ENCODE measurements at places on chromosomes 11 and 22.
A peak's percentile ranks its signal among the peaks of the same experiment; 100 is the strongest.

DNA sequence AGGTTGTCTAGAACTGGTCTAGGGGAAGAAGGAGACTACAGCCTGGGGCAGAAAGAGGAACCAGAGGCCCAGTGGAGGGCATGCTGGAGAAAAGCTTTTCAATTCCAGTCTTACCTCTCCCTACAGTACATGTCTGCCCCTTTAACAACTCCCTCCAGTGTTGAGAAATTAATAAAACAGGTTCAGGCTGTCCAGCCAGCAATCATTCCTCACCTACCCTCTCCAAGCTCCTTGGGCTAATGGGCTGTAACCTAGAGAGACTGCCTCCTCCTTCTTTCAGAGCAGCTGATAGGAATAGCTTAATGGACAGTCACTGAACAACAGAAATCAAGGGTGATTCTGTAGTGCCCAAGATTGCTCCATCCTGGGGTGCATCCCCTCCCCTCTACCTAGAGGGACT is 8.8 kb downstream of the SLC35F2 start:
- no peak for DNase-seq

GRCh38 chr11:58047818-58048217 is 17.1 kb downstream of the OR6Q1 start:
- no peak for DNase-seq

DNA sequence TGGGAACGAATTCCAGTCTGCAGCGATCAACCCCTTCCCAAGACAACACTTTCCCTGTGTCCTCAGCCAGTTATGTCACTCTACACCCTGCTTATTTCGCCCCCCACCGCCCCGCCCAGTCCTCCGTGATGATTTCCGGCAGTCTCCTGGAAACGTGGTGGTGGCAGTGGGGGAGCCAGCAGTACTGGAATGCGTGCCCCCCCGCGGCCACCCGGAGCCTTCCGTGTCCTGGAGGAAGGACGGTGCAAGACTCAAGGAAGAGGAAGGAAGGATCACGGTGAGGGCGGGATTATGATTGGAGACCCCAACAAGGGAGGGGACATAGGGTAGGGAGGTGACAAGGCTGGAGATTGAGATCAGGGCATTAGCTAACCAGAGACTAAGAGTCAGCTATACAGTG is 4.1 kb downstream of the ROBO3 start:
- no peak for DNase-seq

DNA sequence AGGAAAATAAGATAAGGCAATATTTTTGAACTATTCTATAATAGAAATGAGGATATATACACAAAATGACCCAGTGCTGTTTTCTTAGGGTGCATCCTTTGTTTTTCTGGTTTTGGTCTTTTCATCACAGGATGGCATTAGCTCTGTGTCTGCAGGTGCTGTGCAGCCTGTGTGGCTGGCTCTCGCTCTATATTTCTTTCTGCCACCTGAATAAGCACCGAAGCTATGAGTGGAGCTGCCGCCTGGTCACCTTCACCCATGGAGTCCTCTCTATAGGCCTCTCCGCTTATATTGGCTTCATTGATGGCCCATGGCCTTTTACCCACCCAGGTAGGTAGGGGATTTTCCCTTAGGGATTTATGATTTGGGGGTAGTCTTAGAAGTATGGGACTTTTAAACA is 2.2 kb downstream of the TLCD5 start:
- DNase-seq = no peak

GRCh38 chr22:23094260-23094659 is 23.9 kb downstream of the GNAZ start:
- no peak for DNase-seq

GRCh38 chr11:8099291-8099899 is 18.4 kb downstream of the TUB start:
- DNase-seq = peak; percentile 61

DNA sequence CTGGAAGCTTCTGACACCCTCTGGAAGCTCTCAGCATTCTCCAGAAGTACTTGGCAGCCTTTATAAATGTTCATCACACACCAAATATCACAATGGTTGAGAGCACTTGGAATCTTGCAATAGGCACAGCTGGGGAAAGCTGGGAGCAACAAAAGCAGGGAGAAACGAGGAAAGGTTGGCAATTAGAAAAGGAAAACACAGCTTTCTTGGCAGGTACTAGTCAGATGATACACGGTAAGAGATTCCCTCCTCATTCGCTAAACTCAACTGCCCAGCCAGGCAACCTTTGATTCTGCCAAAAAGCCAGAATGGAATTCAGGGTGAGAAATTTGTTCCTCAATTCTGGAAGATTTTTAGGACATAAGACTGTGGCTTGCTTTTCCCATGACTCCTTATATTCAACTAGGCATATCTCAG is 576.9 kb upstream of the ANO5 start:
- no peak for DNase-seq

- DNase-seq = no peak
Observed at GRCh38 chr22:23255506-23256170, 75.3 kb downstream of the BCR start.

GRCh38 chr11:26028393-26028911 is 303.5 kb upstream of the ANO3 start:
- no peak for DNase-seq

DNA sequence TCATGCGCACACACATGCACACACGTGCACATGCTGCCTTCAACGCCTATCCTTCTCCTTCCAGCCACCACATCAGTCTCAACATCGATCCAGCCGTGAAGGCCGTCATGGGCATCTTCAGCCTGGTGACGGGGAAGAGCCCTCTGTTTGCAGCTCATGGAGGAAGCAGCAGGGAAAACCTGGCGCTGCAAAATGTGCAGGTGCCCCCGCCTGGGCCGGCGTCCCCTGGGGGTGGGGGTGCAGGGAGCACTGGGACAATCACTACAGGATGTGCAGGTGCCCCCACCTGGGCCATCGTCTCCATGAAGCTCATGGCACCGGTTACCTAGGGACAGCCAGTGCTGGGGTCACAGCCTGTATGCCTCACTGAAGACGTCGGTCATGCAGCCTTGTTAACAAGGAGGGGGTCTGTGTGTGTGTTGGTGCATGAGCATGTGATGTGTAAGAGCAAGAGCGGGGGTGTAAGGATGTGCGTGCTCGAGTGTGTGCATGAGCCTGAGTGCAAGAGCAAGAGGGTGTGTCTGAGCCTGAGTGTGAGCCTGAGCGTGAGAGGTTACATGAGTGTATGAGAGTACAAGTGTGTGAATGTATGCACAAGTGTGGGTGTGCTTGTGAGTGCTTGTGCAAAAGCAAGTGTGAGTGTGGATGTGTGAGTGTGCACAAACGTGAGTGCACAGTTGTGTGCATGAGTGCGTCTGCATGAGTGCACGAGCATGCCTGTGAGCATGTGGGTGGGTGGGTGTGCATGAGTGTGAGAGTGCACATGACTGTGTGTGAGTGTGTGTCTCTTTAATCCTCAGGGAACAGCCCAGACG is 31.5 kb downstream of the NADSYN1 start:
- DNase-seq = no peak

- DNase-seq = no peak
Observed at GRCh38 chr11:120102050-120102863, 35.7 kb downstream of the TRIM29 start.

DNA sequence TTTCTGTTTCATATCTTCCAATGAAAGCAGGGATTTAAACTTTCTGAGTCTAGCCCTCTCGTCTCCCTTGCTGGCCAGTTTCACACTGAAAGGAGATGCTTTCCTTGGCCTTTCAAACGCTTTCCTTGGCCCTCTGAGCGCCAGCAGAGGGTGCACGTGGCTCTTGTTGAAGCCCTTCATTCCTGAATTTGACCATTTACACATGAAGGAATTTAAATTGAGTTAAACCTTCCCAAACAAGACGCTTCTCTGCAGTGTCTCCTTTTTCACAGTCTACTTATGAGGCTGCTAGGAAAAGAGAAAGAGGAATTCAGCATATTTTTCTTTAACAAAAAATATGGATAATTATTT is 21.6 kb downstream of the NNMT start:
- DNase-seq = no peak

DNA sequence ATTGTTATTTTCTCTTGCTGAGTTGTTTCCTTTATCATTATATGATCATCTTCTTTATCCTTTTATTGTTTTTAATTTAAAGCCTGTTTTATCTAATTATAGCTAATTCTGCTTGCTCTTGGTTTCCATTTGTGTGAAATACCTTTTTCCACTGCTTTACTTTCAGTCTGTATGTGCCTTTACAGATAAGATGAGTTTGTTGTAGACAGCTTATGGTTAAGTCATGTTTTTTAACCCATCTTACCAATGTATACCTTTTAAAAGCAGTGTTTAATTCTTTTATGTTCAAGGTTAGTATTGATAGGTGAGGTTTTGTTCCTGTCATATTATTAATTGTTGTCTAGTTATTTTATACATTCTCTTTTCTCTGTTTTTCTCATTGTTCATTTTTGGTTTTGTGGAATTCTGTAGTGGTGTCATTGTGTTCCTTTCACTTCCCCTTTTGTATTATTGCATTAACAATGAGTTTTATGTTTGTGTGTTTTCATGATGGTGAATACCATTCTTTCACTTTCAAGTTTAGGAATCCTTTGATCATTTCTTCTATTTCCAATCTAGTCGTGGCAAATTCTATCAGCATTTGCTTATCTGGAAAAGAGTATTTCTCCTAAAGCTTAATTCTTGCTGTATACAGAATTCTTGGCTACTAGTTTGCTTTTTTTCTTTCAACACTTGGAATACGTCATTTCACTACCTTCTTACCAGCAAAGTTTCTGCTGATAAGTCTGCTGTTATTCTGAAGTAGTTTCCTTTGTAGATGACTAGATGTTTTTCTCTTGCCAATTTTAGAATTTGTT is 21.8 kb downstream of the OR5AN1 start:
- no peak for DNase-seq

DNA sequence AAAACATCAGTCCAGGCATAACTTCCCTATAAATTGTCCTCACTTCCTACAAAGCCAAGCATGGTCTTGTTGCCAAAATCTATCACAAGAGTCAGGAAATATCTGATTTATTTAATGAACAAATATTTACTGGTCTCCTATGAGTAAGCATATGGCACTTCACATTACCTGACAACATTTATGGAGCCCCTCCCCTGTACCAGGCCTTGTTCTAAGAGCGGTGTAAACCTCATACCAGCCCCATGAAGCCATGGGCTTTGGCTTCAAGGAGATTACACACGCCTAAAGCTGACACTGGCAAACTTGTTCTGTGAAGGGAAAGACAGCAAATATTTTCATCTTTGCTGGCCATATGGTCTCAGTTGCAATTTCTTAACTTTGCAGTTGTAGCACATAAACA is 43.0 kb upstream of the EIF3D start:
- no peak for DNase-seq

- DNase-seq = no peak
Observed at GRCh38 chr22:24964441-24964840, 11.9 kb downstream of the KIAA1671 start.

- DNase-seq = no peak
Observed at GRCh38 chr22:20392983-20393704, 807 bp upstream of the ZNF74 start.

DNA sequence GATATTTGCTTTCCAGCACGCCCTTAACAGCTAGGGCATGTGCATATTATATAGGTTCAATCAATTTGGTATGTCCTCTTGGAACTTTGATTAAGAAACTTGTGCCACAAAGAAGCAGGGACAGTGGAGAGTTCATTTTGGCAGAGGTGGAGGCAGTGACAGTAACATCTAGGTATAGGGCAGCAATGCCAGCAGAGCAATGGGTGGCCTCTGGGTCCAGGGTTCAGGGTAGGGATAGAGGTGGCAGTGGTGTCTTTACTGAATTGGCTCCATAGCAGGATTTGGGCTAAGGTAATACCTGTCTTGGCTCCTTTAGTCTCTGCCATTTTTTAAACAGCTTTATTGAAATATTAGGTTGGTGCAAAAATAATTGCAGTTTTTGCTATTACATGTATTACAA is 24.4 kb upstream of the POLD3 start:
- no peak for DNase-seq

DNA sequence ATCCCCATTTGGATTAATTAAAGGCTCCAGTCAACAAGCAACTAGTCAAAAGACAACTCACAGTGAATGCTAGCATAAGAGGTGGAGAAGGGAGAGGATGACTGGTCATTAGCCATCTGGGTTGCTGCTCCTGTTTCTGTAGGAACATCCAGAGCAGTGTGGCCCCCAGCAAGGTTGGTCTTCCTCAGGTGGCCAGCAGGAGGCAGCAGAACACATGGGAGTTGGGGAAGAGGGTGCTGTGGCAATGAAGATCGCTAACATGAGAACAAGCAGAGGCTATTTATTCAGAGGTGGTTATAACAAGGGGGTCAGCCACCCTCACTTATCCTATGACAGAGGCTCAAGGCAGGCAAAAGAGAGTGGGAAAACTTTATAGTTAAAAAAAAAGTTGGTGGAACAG is 21.3 kb downstream of the IZUMO1R start:
- peak; percentile 49 for DNase-seq

DNA sequence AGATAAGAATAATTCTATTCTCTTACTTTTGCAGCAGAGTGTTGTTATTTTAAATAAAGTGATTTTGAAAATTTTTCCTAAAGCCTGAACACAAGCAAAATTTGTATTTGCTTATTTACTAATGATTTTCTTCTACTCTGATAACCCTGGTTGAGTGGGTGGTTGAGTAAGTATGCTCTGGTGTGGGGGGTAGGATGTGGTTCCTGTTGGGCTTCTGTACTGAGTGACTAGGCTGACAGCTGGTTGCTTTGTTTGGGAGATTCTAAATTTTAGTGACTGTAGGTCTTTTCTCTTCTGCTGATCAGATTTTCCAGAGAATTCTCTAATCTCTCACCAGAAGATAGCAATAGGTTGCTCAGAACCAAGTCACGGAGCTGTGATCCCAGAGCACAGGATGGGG is 61.6 kb downstream of the METTL15 start:
- no peak for DNase-seq

DNA sequence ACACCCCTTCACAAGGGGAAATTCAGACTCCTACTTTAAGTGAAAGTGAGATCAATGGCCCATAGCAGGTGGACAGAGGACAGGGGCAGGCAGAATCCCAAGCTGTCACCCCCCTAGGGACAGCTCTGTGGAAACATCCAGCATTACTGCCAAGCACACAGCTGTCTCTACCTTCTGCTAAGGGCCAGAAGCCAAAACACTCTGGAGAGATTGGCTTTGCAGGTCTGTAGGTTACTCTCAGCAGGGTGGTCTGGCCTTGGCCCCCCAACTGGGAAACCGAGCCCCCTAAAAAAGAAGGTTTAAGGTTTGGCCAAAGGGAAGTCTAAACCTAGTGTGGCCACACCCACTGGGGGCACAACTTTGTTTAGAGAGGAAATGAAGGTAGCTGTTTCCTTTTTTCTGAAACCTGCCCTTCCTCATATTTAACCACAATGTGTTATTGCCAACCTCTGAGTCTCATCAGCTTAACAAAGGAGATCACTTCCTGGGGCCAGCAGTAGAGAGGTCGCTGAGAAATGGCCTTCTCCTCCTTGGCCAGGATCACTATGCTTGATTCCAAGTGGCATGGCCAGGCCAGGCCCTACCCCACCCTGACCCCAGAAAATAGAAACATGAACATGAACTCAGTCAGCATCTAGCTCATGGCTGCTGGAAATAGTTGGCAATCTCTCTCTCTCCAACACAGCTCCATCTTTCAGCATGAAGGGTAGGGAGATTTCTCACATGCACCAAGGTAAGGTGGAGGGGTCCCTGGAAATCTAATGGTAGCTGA is 25.9 kb upstream of the SCARF2 start:
- peak; percentile 71 for DNase-seq
